ENCODE measurements at places on chromosomes 4 and X.
A peak's percentile ranks its signal among the peaks of the same experiment; 100 is the strongest.

GRCh38 chr4:31408121-31408520, 688.0 kb downstream of the PCDH7 start:
- peak; percentile 1 for DNase-seq

DNA sequence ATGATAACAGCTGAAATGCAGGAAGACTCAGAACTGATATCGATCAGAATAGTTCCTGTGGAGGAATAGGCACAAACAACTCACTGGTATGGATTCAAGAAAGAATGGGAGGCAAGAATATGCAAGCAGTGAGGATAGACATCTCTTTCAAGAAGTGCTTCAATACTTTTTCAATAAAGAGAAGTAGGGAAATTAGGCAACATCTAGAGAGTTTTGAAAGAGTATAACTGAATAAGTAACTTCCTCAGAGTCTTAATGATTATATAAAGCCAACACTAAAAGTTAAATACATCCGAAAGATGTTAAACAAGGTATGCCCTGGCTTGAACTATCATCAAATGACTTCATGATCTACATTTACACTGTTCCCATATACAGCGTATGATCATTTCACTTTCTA, 1443.0 kb downstream of the PCDH7 start:
- no peak for DNase-seq

DNA sequence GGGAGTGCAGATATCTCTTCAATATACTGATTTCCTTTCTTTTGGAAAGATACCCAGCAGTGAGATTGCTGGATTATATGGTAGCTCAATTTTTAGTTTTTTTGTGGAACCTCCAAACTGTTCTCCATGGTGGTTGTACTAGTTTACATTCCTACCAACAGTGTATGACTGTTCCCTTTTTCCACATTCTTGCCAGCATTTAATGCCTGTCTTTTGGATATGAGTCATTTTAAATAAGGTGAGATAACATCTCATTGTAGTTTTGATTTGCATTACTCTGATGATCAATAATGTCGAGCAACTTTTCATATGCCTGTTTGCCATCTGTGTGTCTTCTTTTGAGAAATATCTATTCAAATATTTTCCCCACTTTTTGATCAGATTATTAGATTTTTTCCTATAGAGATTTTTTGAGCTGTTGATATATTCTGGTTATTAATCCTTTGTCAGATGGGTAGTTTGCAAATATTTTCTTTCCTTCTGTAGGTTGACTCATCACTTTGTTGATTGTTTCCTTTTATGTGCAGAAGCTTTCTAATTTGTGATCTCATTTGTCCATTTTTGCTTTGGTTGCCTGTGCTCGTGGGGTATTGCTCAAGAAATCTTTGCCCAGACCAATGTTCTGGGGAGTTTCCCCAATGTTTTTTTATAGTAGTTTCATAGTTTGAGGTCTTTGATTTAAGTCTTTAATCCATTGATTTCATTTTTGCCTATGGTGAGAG, 552.7 kb downstream of the ZNF674 start:
- DNase-seq: no peak

- DNase-seq: peak; percentile 64
These were observed 56.6 kb downstream of the LINC00632 start for GRCh38 chrX:140766024-140766611.

DNA sequence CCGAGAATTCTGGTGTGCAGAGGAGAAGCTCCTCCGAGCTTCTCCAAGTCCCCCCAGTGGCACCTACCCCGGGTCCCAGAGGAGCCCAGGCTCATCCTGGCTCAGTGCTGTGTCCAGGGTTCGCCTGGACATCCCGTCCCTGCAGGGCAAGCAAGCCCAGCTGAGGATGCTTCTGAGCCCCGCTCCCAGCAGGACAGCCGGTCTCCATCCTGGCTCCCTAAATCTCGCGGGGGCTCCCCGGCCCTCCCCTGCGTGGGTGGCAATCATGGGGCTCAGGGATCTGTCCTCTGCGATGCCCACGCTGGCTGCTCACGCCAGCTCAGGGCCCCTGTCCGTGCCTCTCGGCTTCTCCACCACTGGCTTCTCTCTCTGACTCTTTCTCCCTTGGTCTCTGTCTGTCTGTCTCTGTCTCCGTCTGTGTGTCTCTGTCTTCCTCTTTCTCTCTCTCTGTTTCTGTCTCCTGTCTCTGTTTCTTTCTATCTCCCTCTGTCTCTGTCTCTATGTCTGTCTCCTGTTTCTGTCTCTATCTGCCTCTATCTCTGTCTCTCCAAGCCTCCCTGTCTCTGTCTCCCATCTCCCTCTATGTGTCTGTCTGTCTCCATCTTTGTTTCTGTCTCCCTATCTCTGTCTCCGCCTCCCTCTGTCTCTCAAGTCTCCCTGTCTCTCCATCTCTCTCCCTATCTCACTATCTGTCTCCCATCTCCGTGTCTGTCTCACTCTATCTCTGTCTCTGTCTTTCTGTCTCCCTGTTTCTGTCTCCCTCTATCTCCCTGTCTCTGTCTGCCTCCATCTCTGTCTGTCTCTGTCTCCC, 27.8 kb upstream of the SLC25A6 start:
- DNase-seq: no peak
